Activated naive CD4-positive, alpha-beta T cell (primary cell): ENCODE measurements at places on chromosomes 7 and 10.

DNA sequence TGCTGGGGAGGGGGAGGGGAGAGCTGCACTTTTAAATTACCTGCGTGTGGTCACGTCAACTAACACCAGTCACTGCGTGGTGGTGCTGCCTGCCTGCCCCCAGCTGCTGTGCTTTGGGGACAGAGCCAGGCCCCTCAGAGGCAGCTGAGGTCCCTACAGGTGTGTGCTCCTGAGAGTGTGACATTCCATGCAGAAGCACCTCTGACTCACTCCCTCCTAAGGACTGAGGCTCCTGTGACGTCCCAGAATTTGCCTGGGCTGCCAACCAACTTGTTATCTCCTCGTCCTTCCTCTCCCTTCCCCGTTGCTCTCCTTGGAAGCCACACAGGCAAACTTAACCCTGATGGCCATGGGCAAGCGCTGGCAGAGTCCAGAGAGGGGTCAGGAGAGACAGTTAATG, 563.0 kb downstream of the PARD3 start:
- DNase-seq: no peak

DNA sequence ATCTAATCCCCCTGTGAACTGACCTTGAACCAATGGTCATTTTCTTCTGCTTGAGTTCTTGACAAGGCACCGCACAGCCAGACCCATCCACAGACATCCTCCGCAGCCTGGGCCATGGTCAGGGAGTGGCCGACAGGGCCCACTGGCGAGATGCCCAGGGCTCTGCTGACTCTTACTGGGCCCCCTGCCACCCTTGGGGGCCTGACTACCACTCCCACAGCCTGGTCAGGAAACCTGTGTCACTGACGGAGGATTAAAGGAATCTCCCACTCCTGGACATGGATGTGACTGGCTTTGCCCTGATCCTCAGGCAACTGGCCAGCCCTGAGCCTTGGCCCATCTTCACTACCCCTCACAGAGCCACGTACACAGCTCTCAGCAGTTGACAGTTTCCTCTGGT, 50.4 kb upstream of the ENO4 start:
- no peak for DNase-seq

DNA sequence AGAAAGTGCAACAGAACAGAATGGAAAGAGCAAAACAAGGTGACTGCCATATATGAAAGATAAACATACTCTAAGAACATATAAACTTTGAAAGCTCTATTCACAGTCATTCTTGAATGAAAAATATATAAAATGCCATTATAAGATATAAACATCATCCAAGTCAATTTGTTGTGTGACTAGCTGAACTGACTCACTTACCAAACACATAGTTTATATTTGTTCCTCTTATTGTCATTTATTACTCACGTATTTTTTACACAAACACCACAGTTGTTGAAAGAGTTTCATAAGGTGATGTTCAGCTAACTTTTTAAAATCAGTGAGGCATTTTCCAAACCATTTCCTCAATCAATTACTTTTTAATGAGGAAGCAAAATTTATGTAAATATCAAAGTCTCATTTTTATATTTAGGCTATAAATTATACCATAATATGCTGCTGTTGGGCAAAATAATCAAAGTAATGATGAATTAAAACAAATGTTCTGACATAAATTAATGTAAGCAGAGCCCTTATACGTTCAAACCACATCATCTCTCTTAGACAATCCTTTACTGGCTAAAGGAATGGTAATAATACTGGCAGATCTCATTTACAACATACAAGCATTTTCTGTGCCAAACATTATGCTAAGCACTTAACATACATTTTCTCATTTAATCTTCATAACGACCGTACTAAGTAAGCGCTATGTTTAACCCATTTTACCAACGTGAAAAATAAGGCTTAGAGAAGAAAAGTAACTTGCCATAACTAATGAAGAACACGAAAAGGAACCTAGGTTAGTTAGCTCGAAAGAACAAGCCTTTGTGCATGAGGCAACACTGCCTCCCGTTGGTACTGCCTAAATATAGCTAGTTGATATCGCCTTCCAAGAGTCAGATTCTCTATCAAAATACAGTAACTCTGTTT, 7.3 kb downstream of the LRRN3 start:
- DNase-seq: peak; percentile 20

GRCh38 chr10:99443500-99443899, 13.1 kb upstream of the GOT1 start:
- DNase-seq: no peak

- DNase-seq: no peak
Measured at GRCh38 chr10:59702347-59702746, 7.3 kb downstream of the SLC16A9 start.

- DNase-seq: no peak
Measured at GRCh38 chr7:121558288-121558687, 162.2 kb upstream of the FAM3C start.

DNA sequence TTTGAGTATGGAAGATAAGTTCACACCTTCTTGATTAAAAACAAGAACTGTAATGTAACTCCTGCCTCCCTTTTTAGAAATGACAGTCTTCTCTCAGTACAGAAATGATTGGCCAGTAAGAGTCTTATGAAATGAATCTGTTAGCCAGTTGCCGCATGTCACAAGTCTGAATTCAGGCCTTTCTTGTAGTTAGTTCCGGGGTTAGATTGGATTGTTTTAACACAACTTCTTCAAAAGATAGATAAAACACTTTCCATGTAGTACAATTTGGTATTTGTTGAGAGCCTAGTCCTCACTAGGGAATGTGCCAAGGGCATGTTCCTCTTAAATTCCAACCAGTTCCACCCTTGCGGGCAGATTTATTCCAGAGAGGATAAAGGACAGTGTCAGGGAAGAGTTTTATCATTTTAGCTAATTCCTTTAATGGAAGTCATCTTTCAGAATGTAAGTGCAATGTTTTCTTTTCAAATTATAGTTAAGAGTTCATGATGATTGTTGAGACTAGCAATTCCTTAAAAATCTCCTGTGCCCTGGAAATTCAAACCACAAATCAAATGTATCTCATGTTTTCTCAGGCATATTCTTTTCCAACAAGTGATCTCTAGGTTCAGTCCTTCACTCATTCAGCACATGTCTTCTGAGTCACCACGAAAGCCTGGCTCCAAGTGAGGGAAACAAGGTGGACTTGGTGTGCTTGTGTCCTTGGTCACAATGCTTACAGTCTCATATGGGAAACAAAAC, 4.1 kb downstream of the FHIP2A start:
- no peak for DNase-seq

GRCh38 chr7:151905353-151905752, 28.4 kb upstream of the PRKAG2 start:
- DNase-seq: no peak

DNA sequence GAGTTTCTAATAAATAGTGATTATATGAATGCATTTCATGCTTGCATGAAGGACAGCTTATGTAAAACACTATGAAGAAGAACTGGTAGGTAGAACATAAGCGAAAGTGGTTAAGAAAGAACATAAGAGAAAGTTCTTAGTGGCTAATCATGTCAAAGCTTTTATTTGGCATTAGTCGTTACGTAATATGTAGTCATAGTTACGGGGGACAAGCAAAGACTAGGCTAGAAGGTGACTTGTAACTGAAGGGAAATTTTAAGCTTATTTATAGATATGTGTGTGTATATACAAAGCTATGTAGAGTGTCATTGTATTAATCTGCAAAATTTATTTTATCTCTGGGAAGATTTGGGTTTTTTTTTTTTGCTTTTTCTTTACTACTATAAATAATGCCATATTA, 36.9 kb downstream of the CAPZA2 start:
- no peak for DNase-seq

DNA sequence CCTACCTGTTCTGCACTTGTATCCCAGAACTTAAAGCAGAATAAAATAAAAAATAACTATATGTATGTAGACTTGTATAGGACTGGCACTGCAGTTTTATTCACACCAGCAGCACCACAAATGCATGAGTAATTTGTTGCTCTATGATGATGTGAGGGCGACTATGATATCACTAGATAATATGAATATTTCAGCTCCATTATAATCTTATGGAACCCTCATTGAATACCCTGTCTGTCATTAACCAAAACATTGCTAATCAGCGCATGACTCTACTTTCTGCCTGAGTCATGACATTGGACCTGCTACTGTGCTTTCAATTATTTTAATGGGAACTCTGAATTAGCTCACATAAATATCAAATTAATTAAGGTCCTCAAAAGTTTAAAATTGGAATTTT, 129.4 kb upstream of the RHOBTB1 start:
- DNase-seq: no peak

DNA sequence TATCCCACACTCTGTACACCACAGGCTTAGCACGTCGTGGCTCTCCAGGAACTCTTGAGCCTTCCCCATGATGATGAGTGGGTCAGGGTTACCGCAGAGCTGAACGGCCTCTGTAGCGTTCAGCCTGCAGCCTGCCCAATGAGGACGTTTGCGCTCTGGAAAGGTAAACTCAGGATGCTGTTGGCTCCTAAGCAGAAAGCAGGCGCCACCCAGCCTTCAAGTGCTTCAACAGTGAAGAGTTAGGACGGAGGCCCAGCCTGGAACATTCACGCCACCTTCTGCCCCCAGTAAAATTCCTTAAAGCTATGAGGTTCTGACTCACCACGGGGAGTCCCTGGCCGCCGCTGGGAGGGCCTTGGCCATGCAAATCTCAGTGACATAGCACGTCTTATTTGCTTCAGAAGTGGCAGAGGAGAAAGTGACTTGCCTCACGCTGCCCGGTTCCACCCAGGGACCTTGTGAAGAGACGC, 161.5 kb upstream of the SH2B2 start:
- no peak for DNase-seq

DNA sequence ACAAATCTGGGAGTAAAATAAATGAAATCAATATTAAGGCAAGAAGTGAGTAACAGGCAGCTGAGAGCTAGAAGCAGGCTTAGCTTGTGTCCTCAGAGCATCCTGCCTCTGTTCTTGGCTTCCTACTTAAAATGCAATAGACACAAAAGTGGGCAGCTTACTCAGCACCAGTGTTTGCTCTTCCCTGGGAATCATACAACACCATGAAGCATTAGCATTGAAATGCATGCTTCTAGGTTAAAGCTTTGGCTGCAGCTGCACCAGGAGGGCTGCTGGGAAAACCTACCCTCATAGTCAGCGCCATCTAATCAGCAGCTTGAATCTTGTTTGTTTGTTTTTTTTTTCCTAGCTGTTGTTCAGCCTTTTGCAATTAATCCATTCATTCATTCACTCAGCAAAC, 104.2 kb upstream of the VWC2 start:
- DNase-seq: no peak

DNA sequence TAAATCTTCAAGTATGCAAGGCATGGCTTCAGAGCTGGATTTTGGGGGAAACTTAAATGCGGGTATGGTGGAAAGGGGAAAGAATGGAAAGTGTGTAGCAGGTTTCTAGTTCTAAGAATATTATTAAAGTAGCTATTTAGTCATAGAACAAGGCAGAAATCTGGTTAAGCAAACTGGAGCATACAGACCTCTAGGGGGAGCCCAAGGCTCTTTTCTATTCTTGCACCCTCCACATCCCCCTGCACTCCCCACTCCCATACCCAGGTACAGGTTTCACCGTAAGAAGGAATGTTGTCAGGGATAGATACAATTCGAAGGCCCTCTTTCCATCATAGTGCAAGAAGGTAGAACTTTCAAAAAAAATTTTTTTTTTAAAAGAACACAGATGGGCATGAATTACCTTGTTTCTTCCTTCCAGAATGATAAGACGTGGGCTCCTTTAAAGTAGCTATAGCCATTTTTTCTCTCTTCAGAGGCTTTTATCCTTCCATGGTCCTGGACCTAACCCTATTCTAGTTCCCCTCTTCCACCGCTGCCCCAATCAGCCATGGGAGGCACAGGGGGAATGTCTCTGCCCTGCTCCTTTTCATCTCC, 41.5 kb upstream of the SMIM30 start:
- no peak for DNase-seq

GRCh38 chr7:150753826-150754603, 16.8 kb downstream of the GIMAP5 start:
- no peak for DNase-seq
